HFFc6 (cell line): ENCODE measurements at places on chromosomes 7 and 10. TPM values are rescaled to one million over a fixed set of nuclear protein-coding genes. Genes with fewer than 3 reads are reported as not detected.

DNA sequence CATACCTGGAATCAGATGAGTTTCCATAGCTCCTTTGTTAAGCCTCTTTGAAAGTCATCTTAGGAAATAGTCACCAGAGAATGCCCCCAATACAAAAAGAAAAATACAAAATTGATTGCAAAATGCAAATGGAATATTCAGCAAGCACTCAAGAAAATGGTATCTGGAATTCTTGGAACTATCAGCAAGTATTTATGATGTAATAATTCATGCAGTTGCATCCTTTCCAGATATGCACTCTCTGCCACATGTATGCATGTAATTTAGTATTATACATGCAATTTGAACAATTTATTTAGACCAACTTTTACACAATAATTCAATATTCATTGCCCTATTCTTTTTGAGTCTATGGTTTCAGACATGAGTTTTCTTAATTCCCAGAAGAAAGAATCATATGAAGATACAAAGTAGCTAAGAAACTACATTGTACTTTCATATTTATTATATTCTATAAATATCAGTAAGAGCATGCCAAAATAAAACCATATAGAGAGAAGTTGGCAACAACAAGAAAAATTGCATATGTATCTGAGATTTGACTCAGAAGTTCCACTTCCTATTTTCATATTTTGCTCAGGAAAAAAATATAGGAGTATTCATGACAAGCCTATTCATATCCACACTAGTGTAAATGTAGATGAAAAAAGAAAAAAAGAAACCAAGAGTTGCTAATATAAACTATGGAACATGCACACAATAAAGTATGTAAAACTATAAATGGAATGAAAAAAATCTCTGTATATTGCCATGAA is 338.5 kb downstream of the SEMA3D start:
- peaks cover 1% of the 10 kb centered on the region; the same call in 1 of the 2 replicates for H3K27me3 ChIP-seq
- no peak overlapping the region for H3K4me3 ChIP-seq

Gene HYAL4
- total RNA-seq, result not detected in 3 replicates

Gene PHKG1
- total RNA-seq, result 0.51 to 0.54 TPM in 2 of 3 replicates, not detected in the other

Gene OR2F2
- not detected in 3 replicates for total RNA-seq

DNA sequence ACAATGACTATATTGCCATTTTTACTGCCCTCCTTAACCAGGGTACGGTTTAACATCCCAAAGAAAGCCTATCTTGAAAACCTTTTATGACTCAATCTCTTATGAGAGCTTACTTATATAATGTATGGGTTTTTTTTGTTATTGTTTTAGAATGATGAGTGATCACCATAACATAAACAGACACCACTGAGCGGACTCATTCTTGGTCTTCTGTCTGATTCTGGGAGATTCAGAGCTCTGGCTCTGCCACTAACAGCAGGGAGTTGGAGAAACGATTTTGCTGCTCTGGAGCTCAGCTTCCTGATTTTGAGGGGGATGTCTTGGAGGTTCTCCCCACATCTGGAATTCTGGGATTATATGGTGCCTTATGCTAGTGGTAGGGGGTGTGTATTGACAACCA is 244.1 kb downstream of the FRMD4A start:
- peak overlapping the region; percentile 51; the same call in 1 of the 2 replicates for H3K4me3 ChIP-seq
- peak; percentile 22 for DNase-seq
- no peak overlapping the region; the same call in 1 of the 2 replicates for H3K27ac ChIP-seq
- H3K27me3 ChIP-seq, result peaks cover 3% of the 10 kb centered on the region

Gene SFTPA1
- total RNA-seq, result not detected in 3 replicates

DNA sequence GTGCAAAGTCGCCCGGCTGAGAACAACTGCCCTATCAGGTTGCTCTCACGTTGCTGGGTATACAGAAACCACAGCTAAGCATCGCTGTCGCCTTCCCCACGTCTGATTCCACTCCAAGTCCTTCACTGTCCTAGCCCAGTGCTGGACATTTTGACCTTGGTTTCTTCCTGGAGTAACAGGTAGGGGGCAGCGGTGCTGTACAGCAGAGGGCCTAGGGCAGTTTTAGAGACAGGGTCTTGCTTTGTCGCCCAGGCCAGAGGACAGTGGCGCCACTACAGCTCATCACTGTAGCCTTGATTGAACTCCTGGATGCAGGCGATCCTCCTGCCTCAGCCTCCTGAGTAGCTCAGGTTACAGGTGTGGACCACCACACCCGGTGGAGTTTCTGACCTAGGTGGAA is 2.6 kb downstream of the CLDN15 start:
- H3K36me3 ChIP-seq, result no peaks in the 10 kb centered on the region
- H3K27ac ChIP-seq, result no peak overlapping the region
- H3K27me3 ChIP-seq, result no peaks in the 10 kb centered on the region; the same call in none of the 2 replicates
- H3K4me3 ChIP-seq, result no peak overlapping the region
- H3K4me1 ChIP-seq, result peaks cover 14% of the 10 kb centered on the region

Gene PLAU
- total RNA-seq, result 14.0 to 24.8 TPM (median 22.4 TPM) in 3 replicates

GRCh38 chr10:58661336-58661735 is 148.7 kb downstream of the BICC1 start:
- H3K4me1 ChIP-seq, result peaks cover 81% of the 10 kb centered on the region
- peak overlapping the region; percentile 76 for H3K4me3 ChIP-seq
- peak overlapping the region; percentile 83 for H3K27ac ChIP-seq
- peak; percentile 64 for DNase-seq
- H3K36me3 ChIP-seq, result peaks cover 57% of the 10 kb centered on the region

Gene CCL24
- total RNA-seq, result not detected in 2 replicates

Gene ZEB1
- total RNA-seq, result 43.2 to 59.5 TPM (median 52.5 TPM) in 3 replicates

- peak; percentile 50 for DNase-seq
- peak overlapping the region; percentile 84 for H3K27ac ChIP-seq
- peaks cover 3% of the 10 kb centered on the region for H3K27me3 ChIP-seq
- peak overlapping the region; percentile 77 for H3K4me3 ChIP-seq
Measured at GRCh38 chr10:58704671-58705141, 192.0 kb downstream of the BICC1 start.

DNA sequence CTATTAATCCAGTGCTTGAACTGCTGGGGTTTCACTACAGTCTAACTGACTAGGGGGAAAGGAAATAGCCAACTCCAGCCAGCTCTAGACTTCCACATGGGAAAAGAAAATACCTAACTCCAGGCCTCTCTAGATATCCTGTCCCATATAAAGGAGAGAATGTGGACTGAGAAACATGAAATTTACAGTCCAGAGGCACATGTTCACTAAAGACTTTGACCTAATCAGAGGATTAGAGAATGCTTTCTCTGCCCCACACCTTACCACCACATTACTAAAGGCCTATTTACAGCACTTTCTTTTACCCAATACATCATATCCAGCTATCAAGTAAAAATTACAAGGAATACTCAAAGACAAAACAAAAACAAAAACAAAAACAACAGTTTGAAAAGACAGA is 164.2 kb downstream of the PCLO start:
- H3K27me3 ChIP-seq, result no peaks in the 10 kb centered on the region
- H3K4me1 ChIP-seq, result no peaks in the 10 kb centered on the region
- no peak for DNase-seq
- no peak overlapping the region for H3K27ac ChIP-seq

Gene ENKUR
- 0.23 to 0.33 TPM in 2 of 3 replicates, not detected in the other for total RNA-seq

GRCh38 chr10:97547962-97548361 is 24.6 kb upstream of the ANKRD2 start:
- DNase-seq, result no peak
- no peak overlapping the region for H3K4me3 ChIP-seq
- H3K27me3 ChIP-seq, result no peaks in the 10 kb centered on the region
- H3K4me1 ChIP-seq, result peaks cover 53% of the 10 kb centered on the region

GRCh38 chr7:117188376-117188775 is 134.5 kb downstream of the WNT2 start:
- H3K4me1 ChIP-seq, result peaks cover 21% of the 10 kb centered on the region
- H3K27me3 ChIP-seq, result peaks cover 2% of the 10 kb centered on the region; the same call in 1 of the 2 replicates
- peaks cover 19% of the 10 kb centered on the region for H3K36me3 ChIP-seq
- H3K4me3 ChIP-seq, result no peak overlapping the region
- no peak overlapping the region for H3K27ac ChIP-seq

DNA sequence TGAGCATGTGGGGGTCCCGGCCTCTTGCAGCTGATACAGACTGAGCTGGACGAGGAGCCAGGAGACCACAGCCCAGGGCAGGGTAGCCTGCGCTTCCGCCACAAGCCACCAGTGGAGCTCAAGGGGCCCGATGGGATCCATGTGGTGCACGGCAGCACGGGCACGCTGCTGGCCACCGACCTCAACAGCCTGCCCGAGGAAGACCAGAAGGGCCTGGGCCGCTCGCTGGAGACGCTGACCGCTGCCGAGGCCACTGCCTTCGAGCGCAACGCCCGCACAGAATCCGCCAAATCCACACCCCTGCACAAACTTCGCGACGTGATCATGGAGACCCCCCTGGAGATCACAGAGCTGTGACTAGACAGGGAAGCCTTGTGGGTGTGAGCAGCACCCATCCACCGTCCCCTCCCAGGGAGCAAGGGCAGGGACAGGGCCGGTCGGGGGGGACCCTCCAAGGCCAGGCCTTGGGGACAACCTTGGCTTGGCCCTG is 36.1 kb downstream of the PSAP start:
- H3K27ac ChIP-seq, result no peak overlapping the region
- DNase-seq, result no peak
- H3K4me3 ChIP-seq, result no peak overlapping the region

DNA sequence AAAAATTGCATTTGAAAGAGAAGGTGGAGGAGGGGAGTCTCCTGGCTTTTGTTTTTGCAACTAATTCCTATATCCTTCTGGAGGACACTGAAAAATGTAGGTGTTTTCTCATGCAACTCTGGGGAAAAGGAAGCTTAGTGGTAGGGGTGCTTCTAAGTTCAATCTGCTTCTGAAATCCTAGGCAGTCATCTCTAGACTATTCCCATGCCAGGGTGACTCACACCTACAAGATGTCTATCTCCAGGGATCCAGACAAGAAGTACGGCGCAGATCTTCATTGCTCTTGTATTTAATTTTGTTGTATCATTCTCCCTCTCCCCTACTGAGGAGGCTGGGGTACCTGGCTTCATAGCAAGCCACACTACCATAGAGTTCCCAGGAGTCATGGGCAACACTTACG is 258.8 kb downstream of the PHF14 start:
- H3K27ac ChIP-seq, result no peak overlapping the region
- no peak overlapping the region for H3K4me3 ChIP-seq
- H3K27me3 ChIP-seq, result peaks cover 3% of the 10 kb centered on the region
- H3K4me1 ChIP-seq, result no peaks in the 10 kb centered on the region
- no peaks in the 10 kb centered on the region for H3K36me3 ChIP-seq

Gene STOX1
- not detected in 3 replicates for total RNA-seq

DNA sequence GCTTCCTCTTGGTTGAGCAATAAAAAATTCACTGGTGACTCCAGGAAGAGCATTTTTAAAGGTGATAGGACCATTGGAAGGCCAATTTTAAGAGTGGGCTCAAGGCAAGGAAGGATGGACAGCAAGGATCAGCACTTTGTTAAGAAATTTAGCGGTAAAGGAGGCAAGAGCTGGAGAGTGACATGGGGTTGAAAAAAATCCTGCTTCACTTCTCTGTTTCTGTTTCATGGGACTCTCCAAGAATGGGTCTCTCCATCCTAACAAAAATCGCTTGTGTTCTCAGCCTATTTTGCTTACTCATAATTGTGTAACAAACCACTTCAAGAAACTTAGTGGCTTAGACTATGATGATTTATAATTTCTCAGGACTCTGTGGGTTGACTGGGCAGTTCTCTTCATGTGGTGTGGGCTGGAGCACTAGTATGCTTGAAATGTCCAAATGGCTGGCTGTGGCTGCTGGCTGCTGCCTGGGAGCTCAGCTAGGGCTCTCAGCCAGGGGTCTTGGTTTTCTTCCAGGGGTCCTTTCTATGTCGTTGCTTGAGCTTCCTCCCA is 59.8 kb upstream of the ZNRF2 start:
- H3K4me1 ChIP-seq, result peaks cover 22% of the 10 kb centered on the region
- no peak overlapping the region for H3K27ac ChIP-seq
- no peak overlapping the region for H3K4me3 ChIP-seq
- peak; percentile 43 for DNase-seq
- no peaks in the 10 kb centered on the region for H3K36me3 ChIP-seq

DNA sequence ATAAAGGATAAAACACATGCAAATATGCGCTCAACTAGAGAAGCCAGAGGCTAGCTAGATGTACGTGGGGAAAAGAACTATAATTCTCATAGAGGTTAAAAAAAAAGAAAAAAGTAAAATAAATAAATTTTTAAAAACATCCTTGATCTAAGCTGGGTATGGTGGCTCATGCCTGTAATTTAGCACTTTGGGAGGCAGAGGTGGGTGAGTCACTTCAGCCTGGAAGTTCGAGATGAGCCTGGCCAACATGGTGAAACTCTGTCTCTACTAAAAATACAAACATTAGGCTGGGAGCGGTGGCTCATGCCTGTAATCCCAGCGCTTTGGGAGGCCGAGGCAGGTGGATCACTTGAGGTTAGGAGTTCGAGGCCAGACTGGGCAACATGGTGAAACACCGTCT is 18.6 kb upstream of the HSPA12A start:
- H3K27me3 ChIP-seq, result peaks cover 6% of the 10 kb centered on the region
- peaks cover 7% of the 10 kb centered on the region for H3K4me1 ChIP-seq
- no peak for DNase-seq
- H3K27ac ChIP-seq, result no peak overlapping the region

Gene DRGX
- total RNA-seq, result 0.17 and 0.37 TPM in 2 replicates

DNA sequence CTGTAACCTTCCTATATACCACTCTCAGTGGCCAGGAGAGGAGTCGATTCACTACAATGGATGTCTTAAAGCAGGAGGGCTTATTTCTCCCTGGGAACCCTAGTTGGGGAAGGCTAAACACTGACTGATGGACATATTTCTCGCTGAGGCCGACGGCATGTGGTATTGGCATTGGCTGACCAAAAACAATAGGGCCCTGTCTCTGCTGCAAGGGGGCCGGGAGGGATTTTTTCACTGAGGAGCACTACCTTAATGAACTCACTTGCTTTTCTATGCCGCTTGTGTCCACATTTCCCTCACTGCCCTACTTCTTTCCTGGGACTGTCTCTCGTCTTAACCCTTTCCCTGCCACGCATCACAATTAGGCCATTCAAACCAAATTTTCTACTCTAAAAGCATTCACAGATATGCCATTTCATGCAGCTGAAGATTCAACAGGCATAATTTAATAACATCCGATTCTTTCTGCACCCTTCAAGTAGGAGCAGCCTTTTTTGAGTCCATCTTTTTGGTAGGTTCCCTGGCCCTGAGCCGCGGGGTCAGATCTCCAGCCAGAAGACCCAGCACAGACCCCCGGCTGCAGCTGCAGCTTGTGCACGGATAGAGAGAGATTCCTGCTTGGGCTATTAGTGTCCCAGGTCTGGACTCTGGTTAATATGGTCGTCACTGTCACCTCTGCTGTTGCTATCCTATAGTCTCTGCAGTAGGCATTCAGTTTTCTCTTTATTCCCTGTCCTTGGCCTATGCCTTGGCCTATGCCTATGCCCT is 118.7 kb downstream of the HIPK2 start:
- H3K36me3 ChIP-seq, result peaks cover 4% of the 10 kb centered on the region
- H3K4me1 ChIP-seq, result peaks cover 9% of the 10 kb centered on the region; the same call in 1 of the 2 replicates
- no peak for DNase-seq
- H3K4me3 ChIP-seq, result no peak overlapping the region
- no peak overlapping the region for H3K27ac ChIP-seq

Gene BMPER
- total RNA-seq, result 8.9 to 13.5 TPM (median 12.1 TPM) in 3 replicates

GRCh38 chr7:26193432-26194207 is 6.9 kb downstream of the HNRNPA2B1 start:
- peak overlapping the region; percentile 60 for H3K4me3 ChIP-seq
- H3K27ac ChIP-seq, result peak overlapping the region; percentile 79
- no peak for DNase-seq
- H3K27me3 ChIP-seq, result peaks cover 12% of the 10 kb centered on the region
